ENCODE measurements at places on chromosomes 2 and 18.
A peak's percentile ranks its signal among the peaks of the same experiment; 100 is the strongest.

- DNase-seq = peak; percentile 79
Measured at GRCh38 chr2:229521576-229521975, 192.8 kb downstream of the DNER start.

- peak; percentile 70 for DNase-seq
Measured at GRCh38 chr2:152635635-152636298, 81.5 kb downstream of the PRPF40A start.

GRCh38 chr2:195532628-195533271, 124.3 kb upstream of the SLC39A10 start:
- DNase-seq = no peak

GRCh38 chr2:241773511-241774418, 2.9 kb upstream of the GAL3ST2 start:
- no peak for DNase-seq

Measured in muscle of back (tissue), 13 donors.